Right ventricle myocardium superior (tissue), 1 donor: ENCODE measurements at places on chromosomes 2 and 18. TPM values are rescaled to one million over a fixed set of nuclear protein-coding genes. Genes with fewer than 3 reads are reported as not detected.

DNA sequence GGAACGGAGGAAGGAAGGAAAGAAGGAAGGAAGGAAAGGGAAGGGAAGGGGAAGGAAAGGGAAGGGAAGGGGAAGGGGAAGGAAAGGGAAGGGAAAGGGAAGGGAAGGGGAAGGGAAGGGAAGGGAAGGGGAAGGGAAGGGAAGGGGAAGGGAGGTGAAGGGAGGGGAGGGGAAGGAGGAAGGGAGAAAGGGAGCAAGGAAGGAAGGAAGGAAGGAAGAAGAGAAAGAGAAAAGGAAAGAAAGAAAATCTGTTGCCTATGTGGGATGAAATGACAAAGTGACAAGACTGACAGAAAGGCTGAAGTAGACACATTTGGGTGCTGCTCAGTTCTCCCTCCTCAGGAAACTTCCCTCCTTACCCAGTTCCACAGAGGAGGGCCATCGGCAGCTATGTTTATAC, 46.3 kb upstream of the GORASP2 start:
- no peak for DNase-seq

GRCh38 chr2:197673106-197673505, 2.3 kb downstream of the RFTN2 start:
- no peak for DNase-seq

- no peak for DNase-seq
Measured at GRCh38 chr2:176914371-176914770, 298.2 kb upstream of the HNRNPA3 start.

- DNase-seq = no peak
Measured at GRCh38 chr18:37889963-37890362, 324.4 kb upstream of the CELF4 start.

- DNase-seq = no peak
Measured at GRCh38 chr18:55868909-55869308, 280.9 kb upstream of the TCF4 start.

DNA sequence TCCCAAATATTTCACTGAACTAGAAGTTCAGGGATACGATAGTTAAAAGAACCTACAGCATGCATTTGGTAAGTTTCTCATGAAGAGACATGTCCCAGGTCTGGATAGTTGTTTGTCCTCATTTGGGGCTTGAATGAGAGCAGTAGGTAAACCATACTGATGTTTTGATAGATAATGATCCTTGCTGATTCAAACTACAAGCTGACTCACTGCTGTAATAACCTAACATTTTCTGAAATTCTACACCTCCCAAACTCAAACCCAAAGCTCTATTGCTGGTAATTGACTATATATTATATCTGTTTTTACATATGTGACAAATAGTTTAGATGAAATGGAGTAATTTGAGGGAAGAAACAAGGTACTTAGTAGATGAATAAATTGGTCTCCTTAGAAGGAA, 154.1 kb upstream of the BOD1L2 start:
- no peak for DNase-seq

DNA sequence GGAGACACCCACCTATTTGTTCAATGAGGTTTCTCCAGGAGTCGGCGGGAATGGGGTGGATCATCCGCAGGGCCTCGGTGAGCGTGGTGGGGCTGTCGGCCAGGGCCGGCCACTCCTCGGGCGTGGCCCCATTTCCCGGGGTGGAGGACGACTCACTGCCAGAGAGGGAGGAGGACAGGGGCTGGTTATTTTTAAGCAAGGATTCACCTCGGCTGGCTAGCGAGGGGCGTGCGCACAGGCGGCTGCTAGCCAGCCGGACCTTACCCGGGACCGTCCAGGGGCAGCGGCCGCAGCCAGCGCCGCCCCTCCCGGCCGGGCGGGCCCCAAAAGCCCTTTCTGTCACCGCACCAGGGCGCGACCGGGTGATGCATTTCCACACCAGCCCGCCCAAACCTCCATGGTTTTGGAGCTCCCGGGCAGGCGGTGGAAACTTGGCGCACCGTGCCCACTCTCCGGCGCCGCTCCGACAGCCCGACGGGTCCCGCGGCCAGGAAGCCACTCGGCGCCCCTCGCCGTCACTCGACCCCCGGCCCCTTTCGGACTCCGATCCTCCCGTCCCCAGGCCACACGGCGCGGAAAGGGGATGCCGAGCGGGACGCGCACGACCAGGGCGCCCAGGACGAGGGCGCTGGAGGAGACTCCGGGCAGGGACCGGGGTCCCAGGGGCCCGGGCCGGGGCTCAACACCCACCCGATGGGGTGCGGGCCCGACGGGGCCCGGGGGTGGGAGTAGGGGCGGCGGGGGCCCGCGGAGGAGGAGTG, 57.1 kb downstream of the SNORC start:
- DNase-seq = no peak

- DNase-seq = no peak
Measured at GRCh38 chr2:65293376-65293775, 65.7 kb downstream of the ACTR2 start.

GRCh38 chr2:106575955-106576354, 88.8 kb downstream of the CD8B2 start:
- DNase-seq = peak; percentile 51

GRCh38 chr2:223604231-223604630, 2.1 kb upstream of the SCG2 start:
- DNase-seq = no peak

DNA sequence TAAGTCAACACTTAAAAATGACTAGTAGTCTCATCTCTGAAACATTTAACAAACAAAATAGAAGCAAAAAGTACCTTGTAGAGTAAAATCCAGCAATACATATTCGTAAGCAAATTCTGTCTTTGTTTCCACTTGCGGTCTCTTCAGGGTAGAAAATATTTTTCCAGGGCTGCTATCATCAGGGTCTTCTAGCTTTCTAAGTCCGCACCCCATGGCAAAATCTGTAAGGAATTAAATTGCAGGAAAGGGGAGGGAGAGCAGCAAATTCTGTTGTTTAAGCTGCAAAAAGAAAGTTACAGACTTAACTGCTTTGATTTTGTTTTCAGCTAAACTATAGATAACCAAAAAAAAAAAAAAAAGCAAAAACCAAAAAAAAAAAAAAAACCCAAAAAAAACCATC, at the start of gene RFTN2:
Gene RFTN2 (minus strand): TSS at position 342 of the 400 bp plus-strand sequence. CDS start 129 bp downstream, at position 213.
- no peak for DNase-seq

GRCh38 chr2:214311931-214312749, 98.7 kb upstream of the VWC2L start:
- no peak for DNase-seq

- DNase-seq = no peak
Measured at GRCh38 chr2:171410624-171411023, 23.2 kb downstream of the METTL8 start.

- DNase-seq = peak; percentile 71
Measured at GRCh38 chr2:43305517-43305916, 79.1 kb upstream of the ZFP36L2 start.

DNA sequence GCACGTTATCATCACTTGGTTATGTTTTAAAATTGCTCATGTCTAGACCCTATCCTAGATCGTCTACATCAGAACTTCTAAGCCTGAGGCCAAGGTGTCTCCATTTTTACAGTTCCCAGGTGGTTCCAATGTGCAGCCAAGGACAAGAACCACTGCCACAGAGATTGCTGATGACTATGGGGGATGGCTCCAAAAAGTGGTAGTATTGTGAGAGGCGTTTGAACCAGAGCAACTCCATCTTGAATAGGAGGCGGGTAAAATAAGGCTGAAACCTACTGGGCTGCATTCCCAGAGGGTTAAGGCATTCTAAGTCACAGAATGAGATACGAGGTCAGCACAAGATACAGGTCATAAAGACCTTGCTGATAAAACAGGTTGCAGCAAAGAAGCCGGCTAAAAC, 212.6 kb upstream of the FBXO11 start:
- DNase-seq = no peak

DNA sequence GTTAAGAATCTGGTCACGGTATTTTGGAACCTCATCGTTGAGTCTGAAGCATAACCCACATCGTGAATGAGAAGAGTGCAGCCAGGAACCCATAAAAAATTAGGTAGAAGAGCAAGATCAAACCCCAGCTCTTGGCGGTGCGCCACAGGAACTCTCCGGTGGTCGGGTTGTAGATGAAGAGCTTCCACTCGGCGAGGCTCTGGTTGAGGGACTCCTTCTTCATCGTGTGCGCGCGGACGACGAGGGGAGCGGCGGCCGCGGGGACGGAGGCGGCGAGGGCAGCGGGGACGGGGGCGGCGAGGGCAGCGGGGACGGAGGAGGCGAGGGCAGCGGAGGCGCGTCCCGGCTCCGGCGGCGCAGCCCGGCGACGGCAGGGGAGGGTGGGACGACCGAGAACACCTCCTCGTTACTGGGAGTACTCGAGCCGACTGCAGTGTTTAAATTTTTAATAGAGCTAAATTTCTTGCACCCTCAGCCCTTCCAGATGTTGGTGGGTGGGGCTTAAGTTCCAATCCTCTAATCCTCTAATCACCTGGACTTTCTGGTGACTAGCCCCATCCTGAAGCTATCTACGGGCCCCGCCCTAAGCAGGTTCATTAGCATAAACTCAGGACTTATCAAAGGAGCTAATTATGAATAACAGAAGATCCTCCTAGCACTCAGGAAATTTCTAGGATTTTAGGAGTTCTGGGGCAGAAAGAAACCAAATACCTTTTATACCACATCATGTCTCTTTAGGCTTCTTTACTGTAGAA, 20.4 kb upstream of the PAPOLG start:
- DNase-seq = no peak

DNA sequence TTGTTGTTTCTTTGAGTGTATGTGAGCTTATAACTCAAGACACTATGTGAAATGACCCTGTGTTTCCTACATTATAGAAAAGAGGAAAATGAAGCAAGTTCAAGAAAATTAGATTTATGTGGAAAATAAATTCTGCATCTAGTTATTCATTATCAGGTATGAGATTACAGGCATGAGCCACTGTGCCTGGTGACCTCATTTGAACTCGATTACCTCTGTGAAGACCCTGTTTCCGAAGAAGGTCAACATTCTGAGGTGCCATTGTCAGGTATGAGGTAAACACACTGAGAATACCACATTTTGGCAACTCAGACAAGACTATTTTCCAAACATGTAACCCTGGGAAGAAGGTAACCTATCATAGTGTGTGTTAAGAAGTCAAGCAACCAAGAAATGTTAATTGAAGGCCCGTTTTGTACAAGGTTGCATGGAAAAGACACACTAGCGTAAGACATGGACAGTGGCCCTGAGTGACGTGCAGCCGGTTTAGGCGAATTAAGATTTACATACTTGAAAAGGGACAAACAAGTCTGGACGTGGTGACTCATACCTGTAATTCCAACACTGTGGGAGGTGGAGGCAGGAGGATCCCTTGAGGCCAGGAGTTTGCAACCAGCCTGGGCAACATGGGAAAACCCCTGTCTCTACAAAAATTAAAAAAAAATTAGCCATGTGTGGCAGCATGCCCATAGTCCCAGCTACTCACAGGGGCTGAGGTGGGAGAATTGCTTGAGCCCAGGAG, 186.6 kb downstream of the NEDD4L start:
- no peak for DNase-seq

GRCh38 chr2:109226128-109226527, 97.1 kb downstream of the SH3RF3 start:
- DNase-seq = no peak

GRCh38 chr18:32301361-32301760, 111.5 kb downstream of the MEP1B start:
- DNase-seq = no peak

DNA sequence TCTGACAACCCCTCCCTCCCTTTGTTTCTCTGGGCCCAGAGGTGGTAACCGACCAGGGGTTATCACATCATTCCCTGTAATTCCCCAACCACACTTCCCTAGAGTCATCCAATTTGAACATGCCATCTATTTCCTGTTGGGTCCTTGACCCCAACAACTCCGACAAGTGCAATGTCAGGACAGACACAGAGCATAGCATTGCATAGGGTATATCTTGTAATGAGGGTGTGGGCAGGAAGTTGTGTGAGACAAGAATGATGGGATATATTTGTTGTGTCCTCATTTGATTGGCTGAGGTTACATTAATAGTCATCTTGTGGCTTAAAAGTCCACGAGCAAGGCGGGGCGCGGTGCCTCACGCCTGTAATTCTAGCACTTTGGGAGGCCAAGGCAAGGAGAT, 33.4 kb upstream of the CNOT11 start:
- no peak for DNase-seq

DNA sequence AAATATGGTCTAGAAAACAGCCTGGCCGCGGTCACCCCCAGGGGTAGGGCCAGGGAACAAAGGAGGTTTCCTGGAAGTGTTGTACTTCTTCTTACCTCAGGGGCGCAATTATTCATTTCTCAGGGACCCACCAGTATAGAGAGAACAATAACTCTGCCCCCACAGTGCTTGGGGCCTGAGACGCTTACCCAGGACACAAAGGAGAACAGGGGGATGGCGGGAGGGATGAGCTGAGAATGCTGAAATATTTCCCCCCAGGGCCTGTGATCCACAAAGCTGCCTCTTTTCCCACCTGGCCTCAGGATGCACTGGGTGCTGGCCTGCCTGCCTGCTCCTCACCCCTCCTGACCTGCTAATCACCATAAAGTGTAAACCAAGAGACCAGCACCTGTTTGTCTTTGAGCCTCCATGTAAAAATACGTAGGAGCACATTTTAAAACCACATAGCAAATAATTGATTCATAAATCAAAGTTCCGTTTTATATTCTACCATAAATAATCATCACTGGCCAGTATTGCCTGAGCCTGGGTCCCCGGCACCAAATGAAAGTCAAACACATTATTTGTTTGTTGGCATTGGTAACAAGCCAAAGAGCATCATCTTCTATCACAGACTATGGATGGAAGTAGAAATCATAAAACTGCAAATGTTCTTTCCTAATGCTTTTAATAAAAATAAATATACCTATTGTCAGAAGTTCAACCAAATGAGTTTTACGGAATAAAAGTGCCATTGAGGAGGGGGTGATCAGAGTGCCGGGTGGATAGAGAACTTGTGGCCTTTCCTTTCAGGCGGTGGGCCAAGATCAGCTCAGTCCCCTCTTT, 67.3 kb upstream of the RMDN2 start:
- no peak for DNase-seq

Gene CNDP1
- total RNA-seq = not detected

Gene LINC00305
- not detected for total RNA-seq

Gene EMILIN2
- 17.7 TPM for total RNA-seq

Gene UCN
- 0.59 TPM for total RNA-seq

Gene ZC3H8
- total RNA-seq = 12.0 TPM

Gene TNS1
- total RNA-seq = 722 TPM

Gene LOXHD1
- total RNA-seq = 0.62 TPM

Gene GKN2
- not detected for total RNA-seq

Gene IL1F10
- total RNA-seq = not detected

Gene C2orf66
- not detected for total RNA-seq

Gene NEUROD1
- not detected for total RNA-seq

Gene PSTPIP2
- 2.4 TPM for total RNA-seq

Gene CNTNAP5
- total RNA-seq = not detected
